ENCODE measurements at places on chromosomes 12 and 14.

- no peak for DNase-seq
Observed at GRCh38 chr12:108559007-108559655, 1.8 kb downstream of the SART3 start.

DNA sequence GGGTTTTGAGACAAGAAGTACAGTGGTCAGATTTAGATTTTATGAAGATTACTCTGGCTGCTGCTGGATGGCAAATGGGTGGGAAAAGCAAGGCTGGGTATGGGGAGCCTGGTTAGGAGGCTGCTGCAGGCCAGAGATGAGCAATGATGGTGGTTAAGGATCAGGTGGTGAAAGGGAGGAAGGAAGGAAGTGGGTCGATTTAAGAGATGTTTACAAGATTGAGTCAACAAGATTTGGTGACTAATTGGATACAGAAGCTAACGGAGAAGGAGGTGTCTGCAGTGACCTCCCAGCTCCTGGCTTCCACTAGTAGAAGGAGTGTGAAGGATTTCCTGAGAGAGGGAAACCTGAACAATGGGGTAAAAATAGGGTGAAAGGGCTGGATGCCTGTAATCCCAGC lies 18.7 kb downstream of the NOS1 start:
- DNase-seq = no peak

DNA sequence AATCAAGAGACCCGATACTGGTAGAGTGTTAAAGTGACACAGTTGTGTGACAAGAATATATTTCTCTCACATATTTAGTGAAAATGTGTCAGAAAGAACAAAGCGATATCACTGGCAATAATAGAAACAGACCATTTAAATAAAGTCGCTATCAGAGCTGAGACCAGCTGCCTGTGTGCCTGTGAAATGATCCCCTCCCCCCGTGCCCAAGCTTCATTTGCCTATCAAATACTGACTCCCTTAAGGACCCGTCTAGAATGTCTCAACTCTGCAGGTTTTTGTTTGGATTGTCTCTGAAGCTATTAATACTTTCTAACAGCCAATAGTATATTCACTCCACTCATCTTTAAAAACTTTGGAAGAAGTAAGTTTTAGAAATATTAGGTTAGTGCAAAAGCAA lies 98.9 kb downstream of the EGLN3 start:
- DNase-seq = no peak

DNA sequence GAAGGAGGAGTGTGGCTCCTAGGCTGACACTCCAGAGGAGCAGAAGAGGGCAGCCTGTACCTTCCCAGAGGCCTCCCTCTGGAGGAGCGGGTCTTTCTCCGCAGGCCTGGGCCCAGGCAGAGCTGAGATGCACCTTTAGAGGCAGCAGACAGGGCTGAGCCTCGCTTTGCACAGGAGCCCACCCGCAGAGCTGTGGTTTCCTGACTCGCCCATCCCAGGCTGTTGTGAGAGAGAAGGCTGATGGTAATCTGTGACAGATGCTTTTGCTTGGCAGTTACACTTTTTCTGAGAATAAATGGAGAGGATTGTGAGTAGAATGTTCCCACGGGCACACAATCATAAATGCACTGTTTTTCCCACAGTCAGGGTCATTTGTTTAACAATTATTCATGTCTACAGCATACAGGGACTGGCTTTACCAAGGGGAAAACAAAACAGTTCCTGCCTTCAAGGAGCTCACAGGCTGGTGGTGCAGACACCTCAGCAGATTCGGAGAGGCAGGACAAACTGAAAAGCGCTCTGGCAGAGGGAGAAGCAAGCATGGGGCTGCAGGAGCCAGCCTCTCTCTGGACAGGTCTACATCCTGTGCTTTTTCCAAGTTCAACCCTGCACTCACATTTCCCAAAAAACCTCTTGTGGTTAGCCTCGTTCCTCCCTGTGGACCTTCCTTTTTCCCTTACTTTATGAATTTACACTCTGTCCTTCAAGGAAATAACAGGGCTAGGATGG lies 13.9 kb downstream of the EVL start:
- DNase-seq = peak; percentile 53

DNA sequence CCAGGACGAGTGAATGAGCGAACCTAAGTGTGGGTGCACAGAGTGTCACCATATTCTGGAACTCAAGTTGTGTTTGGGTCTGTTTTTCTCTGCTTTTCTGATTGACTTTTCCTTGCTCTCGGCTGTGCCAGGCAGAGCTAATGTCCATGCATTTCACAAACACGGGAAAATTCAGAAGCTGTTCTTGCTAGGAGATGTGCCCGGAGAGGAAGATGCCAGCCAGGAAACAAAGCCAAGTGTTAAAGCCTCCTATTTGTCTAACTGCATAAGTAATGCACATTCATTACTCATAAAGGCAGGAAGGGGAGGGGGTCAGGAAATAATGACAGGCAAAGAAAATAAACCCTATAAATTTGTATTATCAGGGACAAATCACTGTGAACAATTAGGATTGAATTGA lies 250.4 kb upstream of the SFSWAP start:
- no peak for DNase-seq

DNA sequence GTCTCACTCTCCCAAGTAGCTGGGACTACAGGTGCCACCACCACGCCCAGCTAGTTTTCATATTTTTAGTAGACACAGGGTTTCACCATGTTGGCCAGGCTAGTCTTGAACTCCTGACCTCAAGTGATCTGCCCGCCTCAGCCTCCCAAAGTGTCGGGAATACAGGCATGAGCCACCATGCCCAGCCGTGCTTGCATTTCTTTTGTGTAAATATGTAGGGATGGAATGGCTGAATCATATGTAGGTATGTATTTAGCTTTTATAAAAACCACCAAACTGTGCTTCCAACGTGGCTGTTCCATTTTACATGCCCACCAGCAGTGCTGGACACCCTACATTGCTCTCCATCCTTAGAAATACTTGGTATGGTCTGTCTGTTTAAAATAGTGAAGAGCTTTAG lies 32.8 kb upstream of the CLMN start:
- DNase-seq = no peak

DNA sequence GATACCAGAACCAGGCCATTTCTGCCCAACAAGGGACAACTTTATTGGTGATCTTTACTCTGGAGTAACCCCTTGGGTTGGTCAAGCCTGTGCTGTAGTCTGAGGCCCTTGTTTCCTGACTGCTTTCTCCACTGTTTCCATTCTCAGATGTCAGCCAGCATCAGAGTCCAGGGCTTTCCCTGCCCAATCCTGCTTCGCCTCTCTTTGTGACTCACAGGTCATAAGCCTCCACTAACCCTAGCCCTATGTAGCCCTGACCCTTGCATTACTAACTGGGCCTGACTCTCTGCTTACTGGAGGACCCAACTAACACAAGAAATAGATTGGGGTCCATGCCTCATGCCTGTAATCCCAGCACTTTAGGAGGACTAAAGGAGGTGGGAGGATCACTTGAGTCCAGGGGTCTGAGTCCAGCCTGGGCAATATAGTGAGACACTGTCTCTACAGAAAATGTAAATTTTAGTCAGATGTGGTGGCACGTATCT lies 8.6 kb upstream of the SNRNP35 start:
- no peak for DNase-seq

GRCh38 chr14:101623685-101624444 lies 62.6 kb downstream of the DIO3 start:
- no peak for DNase-seq

DNA sequence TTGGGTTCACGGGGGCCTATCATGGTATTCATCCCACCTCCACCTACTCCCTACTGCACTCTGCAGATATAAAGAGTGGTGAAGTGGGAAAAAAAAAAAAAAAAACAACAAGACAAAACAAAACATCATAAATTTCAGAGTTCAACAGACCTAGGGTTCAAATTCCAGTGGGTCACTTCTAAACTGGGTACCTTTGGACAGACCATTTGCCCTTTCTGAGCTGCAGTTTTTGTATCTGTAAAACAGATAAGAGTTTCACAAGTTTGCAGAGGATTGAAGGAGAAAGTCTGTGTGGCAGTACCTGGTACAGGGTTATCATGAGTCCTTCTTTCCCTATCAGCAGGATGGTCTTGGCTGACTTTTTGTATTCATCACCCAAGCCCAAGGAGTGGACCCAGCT lies 211.2 kb upstream of the EEA1 start:
- no peak for DNase-seq

- no peak for DNase-seq
Observed at GRCh38 chr12:117047810-117048584, 51.2 kb downstream of the TESC start.

DNA sequence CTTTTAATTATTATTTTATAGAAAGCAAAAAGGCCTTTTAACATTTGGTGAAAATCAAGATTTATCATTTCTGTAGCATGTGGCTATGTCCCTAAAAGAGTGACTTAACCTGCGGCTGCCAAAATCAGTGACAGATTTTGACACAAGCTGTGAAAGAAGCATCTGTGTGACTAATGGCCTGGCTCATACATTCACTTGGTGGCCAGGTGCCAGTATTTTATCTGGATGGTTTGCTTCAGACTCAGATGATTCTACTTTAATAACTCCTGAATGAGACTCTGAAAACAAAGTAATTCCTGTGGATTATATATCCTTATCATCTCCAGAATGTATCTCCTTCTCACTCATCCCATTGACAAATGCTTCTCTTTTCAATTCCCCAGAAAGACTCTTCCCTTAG lies 103.0 kb downstream of the FSCB start:
- DNase-seq = no peak
